WTC11 (cell line): ENCODE measurements at places on chromosomes 3 and 15.

DNA sequence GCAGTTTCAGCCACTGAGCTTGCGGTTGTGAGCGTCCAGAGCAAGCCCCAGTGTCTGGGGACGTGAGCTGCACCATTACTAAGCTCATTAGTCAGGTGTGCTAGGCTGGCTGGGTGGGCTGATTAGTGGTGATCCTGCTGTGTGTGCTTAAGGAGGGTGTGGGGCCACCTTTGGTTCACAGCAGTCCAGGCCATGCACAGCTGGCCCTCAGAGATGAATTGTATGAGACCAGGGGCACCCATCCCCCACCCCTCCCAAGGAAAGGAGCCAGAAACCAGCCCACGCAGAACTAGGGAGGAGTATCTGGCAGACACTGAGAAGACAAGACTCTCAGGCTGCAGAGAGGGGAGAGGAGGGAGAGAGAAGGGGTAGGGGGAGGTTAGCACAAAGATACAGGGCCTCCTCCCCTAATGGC lies 3.8 kb downstream of the TYRO3 start:
- no peak for DNase-seq

DNA sequence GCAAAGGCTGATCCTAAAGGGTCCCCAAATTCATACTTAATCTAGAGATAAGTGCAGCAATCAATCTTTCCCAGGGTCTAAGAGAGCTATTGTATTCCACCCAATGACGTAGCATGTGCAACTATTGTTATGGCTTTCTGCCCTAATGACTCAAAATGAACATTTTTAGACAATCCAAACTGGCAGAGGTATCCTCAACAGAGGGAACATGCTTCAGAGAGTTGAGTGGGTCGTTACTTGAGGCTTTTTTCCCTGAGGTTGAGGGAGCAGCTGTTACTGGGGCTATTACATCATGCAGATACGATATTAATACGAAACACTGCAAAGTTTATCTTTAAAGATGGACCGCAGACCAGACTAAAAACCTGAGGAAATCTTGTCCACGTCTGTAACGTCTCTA lies 278.3 kb upstream of the WNT5A start:
- DNase-seq: no peak

DNA sequence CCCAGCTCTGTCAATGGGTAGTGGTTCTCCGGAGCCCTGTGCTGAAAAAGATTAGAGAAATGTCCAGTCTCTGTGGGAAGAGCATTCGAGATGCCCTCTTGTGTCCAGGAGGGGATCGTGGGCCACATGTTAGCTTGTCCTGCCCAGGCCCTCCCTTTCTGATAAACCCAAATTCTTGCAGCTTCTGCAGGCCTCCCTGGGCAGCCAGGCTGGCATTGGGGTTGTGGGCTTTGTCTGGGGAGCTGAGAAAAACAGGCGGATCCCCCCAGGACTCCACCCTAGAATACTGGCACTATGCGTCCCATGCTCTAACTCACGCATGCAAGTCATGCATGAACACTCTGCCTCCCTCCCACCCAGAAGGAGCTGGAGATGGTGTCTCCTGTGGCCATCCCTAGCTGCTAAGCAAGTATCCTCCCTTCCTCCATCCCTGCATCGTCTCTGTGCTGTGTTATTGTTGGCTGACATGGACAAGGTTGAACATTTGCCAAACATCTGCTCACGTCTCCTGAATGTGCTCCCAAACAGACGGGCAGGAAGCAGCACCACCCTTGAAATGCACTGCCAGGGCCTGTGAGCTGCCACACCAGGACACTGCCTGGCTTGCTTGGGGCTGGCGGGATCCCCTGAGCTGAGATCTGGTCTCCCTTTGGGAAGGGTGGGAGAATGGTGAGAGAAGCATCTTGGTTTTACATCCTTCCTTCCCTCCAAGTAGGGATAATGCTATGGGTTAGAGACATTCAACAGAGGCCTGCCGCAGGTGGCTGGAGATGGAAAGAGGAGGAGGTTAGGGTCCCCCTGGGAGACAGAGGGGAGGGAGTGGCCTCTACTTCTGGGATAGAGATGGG lies 26.5 kb downstream of the CFAP161 start:
- DNase-seq: no peak

GRCh38 chr15:58604455-58604923 lies 145.0 kb downstream of the ADAM10 start:
- DNase-seq: no peak

- DNase-seq: no peak
Observed at GRCh38 chr15:22868928-22869327, 30.5 kb downstream of the NIPA2 start.

DNA sequence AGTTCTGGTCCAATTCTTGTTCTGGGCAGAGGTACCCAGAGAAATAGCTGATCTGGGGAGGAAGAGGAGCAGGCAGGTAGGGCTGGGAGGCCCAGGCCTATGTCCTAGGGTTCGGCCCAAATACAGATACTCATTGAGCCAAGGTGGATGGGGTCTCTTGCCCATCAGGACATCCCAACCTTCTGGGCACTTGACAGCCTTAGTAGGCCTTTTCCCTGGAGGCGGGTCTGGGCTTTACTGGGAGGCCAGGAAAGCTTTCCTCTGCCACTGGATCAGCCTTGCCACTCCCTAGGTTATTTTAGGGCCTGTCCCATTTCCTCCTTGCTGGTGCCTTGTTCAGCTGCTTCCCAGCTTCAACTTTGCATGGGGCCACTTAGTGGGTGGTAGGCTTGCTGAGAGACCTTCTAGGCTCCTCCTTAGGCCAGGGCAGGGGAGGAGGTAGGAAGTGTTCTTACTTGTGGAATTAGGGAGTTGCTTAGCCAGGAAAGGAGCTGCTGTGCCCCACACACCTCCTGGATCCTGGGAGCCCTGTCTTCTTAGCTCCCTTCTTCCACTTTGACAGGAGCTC lies 9.7 kb downstream of the TEX264 start:
- DNase-seq: no peak

- no peak for DNase-seq
Observed at GRCh38 chr15:39153058-39153714, 427.7 kb upstream of the THBS1 start.

- no peak for DNase-seq
Observed at GRCh38 chr3:114622001-114622400, 328.2 kb downstream of the TIGIT start.

DNA sequence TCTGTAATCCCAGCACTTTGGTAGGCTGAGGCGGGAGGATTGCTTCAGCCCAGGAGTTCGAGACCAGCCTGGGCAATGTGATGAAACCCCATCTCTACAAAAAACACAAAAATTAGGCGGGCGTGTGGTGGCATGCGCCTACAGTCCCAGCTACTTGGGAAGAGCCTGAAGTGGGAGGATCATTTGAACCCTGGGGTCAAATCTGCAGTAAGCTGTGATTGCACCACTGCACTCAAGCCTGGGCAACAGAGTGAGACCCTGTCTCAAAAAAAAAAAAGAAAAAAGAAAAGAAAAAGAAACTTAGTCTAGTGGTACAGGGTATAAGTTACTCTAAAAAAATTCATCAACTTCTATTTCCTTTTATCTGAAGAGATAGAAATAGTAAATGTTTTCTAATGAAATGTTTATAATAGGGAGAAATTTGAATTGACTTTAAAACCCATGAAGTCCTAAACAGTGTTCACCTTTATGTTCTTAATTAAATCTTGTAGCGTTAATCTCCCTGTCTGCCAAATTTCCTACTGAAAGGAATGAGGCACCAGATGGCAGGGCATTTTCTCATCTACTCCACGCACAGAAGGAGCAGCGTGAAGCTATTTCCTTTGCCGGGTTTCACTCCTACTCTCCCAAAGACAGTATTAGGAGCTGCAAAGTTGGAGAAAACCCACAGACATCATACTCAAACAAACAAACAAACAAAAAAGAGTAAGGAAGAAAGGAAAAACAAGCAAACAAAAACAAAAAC lies 1.9 kb downstream of the PCLAF start:
- no peak for DNase-seq

DNA sequence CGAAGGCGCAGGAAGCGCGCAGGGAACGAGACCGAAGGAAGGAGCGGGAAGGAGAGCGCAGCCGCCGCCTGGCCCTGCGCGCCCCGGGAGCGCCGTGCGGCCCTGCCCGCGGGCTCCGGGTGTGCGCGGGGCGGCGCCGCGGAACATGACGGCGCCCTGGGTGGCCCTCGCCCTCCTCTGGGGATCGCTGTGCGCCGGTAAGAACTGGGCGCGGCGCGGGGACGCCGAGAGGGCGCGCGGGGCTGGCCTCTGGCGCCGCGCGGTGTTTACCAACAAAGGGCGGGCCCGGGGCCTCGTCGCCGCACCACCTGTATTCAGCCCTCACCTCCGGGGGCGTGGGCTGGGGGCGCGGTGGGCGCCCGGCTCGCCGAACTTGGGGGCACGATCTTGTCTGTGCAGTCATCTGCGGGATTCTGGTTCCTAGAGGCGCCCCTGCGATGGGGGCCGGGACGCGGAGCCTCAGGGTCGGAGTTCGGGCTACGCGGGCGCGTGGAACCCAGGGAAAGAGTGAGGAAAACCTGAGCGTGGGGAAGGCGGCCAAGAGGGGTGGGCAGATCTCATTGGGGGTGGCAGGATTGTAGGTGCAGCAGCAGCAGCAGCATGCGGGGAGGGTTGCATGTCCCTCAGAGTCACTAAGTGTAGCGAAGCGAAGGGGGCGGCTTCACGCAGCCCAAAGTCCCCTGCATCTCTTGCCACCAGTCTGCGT lies 641 bp downstream of the ACVR2B start:
- peak; percentile 31 for DNase-seq

DNA sequence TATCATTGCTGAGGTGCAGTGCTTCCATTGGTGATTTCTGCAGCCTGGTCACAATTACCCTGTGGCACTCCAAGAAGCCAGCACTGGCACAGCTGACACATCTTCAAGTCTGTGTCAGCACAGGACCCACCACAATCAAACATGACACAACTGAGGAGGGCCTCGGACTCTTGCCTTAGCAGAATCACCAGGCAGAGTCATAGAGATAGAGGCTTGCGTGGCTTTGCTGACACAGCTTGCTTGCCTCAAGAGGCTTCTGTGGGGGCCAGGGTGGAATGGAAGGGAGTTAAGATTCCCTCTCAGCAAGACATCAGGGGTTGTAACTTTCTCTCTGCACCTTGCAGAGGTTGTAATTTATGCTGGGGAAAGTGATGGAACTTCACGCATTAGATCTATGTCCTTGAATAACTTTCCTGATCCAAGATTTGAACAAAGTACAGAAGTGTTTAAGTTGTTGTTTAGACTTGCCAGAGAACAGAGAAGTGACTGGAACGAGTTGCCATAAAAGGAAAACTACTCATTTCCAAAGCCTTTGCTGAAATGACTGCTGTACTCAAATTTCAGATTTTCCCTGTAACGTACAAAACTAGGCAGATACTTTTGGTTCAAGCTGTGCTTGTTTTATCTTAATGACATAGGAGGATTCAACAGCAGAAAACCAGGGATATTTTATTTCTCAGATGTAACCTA lies 170.7 kb downstream of the DIPK2A start:
- DNase-seq: no peak

- DNase-seq: no peak
Observed at GRCh38 chr3:169390271-169390670, 273.2 kb downstream of the MECOM start.

GRCh38 chr3:76365275-76365674 lies 579.9 kb upstream of the ZNF717 start:
- no peak for DNase-seq

GRCh38 chr3:120147072-120147871 lies 53.0 kb upstream of the GSK3B start:
- DNase-seq: peak; percentile 19

GRCh38 chr3:120364101-120364500 lies 14.9 kb upstream of the LRRC58 start:
- no peak for DNase-seq

DNA sequence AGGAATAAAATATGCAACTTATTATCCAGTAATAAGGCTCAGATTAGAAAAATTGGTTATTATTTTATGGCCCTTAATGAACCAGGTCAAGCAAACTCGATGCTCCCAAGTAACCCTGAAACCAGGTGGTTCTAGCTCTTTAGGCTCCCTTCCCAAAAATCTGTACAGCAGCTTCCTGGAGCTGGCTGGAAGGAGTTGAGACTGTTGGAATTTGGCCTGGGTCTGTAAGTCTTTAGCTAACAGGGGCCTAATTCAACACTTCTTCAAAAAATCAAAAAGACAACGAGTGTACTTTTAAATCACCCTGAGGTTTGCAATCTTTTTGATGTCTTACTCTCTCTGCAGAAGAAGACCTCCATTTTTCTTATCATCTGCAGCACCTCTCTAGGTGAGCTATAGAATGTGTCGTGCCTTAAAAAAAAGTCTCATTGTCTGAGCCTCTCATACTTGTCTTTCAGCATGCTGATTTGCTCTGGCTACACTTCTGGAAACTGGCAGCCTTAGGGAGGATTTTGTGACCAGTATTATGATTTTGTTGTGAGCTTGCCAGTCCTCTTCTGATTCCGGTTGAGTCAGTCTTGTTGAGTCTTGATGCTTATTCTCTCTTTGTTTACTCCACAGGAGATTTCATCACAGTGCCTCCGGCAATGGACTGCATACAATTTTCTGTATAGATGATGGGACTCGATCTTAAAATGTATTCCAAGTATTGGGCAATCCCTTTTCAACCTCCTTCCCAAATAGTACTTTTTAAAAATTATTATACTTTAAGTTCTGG lies 235.0 kb upstream of the KBTBD8 start:
- no peak for DNase-seq

DNA sequence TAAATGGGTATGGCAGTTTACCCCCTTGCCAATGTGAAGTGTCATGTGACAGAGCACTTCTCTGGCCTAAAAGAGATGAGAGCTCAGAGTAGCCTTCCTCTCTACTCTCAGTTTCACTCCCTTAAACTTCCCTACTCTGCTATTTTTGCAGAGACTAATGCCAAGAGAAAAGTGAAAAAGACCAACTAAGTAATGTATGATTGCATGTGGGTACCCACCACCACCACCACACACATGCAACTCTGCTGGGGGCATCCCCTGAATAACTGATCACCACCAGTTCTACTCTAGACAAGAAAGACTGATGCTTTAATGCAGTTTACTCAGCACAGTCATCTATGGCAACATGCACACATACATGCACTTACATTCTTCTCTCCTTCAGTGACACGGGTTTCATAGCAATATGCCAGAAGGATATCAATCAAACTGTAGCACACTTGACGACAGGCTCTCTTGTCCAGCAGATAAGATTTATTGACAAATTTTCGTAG lies 31.3 kb downstream of the SHQ1 start:
- no peak for DNase-seq

DNA sequence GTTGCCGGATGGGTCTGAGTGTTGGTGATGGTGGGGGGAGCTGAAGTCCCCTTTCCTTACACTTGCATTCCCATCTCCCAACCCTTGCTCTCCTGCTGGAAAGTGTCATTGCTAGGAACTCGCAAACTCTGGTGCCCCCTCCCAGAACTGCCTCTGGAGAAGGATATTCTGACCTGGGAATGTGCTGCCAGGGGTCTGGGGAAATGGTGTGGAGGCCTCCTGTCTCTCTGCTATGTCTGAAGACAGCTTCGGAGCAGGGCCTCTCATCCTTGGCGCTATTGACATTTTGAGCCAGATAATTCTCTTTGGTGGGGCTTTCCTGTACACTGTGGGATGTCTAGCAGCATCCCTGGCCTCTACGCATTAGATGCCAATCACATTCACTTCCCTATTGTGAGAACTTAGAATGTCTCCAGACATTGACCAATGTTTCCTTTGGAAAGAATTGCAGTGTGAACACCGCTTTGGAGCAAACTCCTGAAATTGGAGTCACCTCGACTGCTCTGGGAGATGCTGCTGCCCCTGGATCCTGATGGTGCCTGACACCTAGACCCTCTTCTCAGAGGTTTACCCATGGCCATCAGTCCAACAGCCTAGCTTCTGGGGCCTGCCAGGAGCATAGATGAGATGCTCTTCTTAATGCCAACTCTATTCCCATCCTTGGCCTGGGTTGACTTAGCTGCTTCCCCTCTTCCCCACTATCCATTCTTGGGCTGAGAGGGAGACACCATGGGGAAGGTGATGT lies 2.2 kb upstream of the KY start:
- no peak for DNase-seq

GRCh38 chr3:127761441-127761801 lies 60.9 kb downstream of the MGLL start:
- DNase-seq: no peak
